ENCODE measurements at places on chromosomes 2 and 18.

DNA sequence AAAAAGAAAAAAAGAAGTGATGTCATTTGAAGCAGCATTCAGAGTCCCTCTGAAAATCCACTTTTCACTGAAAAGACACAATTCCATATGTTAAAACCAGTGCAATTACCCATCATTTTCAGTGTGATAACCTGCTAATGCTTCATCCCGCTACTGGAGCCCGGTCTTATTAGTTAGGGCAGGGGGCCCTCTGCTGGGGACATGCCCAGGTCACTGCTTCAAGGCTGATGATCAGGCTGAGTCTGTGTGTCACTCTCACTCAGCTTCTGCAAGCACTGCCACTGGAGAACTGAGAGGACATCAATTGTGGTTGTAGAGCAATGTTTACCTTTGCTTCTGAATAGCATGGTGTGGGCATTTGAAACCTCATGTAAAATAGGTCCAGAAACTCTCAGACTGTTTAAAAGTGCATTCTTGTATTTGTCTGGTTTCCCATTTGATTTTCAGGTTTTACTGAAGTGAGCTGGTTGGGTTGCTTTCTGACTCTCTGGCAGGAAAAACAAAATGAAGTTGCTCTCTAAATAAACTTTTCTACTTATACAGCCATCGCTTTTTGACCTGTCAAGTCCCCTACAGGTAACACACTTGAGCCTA lies 49.2 kb upstream of the NXPH2 start:
- peak; percentile 24 for DNase-seq

DNA sequence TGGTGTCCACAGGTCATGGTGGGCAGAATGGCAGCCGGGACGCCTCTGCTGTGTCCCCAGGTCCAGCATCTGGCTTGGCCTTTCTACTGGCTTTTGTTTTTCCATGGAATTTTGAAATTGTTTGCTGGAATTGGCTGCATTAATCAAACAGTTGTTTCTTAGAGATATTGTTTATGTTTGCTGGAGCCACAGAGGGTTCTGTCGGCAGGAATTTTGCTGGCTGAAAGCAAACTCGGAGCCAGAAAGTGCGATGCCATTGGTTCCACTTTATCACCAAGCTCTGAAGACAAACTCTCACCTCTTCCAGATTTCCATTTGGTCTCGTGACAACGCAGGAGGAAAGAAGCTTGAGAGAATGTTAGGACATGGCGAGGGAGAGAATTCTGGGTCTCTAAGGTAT lies 199.2 kb upstream of the COPS8 start:
- no peak for DNase-seq

- no peak for DNase-seq
Measured at GRCh38 chr18:50194631-50195532, at the start of gene MYO5B. MYO5B (minus strand) TSS chr18:50195147; CDS start chr18:50194793, 354 bp downstream.

- no peak for DNase-seq
Measured at GRCh38 chr2:151024696-151025251, 236.9 kb downstream of the RBM43 start.

DNA sequence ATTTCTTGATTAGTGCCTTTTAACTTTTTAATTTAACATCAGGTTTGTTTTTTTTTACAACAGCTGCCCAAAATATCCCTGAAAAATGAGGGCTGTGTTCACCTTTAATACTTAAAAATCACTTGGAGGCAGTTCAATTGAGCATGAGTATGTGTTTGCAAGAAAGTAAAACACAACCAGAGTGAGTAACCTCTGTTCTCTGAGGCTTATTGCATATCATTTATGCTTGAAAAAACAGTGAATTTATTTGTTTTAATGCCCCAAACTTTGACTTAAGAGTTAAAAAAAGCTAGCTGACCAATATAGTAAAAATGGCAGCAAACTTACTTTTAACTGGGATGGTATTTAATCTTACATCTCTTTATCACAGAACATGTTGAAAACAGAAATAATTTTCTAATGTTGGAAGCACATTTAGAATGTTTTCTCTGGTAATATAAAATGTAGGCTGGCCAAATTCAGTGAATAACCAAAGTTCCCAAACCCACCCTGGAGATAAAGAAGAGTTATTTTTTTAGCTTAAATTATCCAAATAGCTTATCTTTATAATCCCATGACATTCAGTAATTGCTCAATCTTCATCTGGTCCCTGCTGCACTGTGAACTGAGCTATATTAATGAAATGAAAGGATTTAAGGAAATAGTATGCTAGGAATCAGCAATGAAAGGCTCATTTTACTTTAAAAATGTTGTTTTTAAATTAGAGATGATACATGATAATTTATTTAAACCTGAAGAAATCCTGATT lies 24.8 kb upstream of the EFEMP1 start:
- no peak for DNase-seq

- DNase-seq, result no peak
Measured at GRCh38 chr18:69158944-69159343, 241.7 kb upstream of the DOK6 start.

- peak; percentile 93 for DNase-seq
Measured at GRCh38 chr2:235639428-235639773, 145.6 kb downstream of the AGAP1 start.

DNA sequence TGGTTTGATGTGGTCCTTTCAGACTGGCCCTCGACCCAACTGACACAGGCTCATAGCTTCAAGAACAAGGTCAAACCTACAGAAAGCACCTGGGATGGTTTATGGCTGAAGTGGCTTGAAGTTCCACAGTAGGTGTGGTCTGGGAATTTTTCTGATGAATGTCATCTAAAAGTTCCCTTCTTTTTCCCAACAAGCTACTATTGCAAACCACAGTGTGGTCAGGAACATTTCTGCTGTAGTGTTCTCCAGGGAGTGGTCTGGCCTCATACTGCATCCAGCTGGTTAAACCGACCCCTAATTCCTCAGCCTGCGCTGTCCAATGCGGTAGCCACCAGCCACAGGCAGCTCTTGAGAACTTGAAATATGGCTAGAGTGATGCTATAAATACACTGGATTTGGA lies 92.7 kb downstream of the FAM124B start:
- DNase-seq, result peak; percentile 12

GRCh38 chr2:150358468-150358807 lies 129.0 kb downstream of the RND3 start:
- no peak for DNase-seq

DNA sequence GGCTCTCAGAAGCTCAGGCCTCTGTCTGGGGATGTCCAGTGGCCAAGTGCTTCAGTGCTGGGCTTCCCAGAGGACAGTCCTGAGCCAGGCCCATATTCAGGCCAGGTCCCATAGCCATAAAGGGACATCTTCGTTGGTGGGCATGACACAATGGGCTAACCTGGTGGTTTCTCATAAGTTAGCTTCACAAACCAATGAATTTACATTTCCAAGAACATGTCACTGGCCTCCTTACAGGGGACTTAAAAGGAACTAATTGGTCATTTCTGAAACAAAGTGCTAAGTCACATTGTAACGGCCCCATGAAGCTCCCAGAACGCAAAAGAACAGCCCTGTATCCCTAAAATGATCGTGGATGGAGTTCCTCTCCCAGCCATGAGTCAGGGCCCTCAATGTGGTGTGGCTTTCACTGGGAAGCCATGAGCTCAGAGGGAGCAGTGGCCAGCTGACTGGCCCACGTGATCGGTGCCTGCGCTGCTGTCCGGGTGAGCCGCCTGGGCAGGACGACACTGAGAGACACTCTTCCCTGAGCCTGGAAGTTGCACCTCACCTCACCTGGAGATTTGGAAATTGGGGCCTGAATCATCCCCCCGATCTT lies 163.7 kb upstream of the APCDD1 start:
- DNase-seq, result no peak

DNA sequence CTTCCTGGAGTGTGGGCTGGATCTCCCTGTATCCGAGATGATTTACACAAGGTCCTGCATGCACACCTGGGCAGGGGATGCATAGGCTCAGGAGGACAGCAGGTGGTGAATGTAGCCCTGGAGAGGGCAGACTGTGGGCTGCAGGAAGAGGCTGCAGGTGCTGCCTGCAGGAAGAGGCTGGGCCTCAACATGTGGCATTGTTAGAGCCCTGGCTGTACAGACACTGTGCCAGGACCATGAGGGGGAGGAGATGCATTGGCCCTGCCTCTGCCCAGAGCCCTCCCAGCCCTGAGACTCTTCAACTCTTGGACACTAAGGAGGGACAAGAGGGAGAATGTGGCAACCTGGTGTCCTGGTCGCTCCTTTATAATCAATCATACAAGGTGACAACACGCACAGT lies 392.8 kb downstream of the TNS1 start:
- DNase-seq, result no peak

GRCh38 chr2:117693154-117693553 lies 121.3 kb upstream of the DDX18 start:
- DNase-seq, result no peak

DNA sequence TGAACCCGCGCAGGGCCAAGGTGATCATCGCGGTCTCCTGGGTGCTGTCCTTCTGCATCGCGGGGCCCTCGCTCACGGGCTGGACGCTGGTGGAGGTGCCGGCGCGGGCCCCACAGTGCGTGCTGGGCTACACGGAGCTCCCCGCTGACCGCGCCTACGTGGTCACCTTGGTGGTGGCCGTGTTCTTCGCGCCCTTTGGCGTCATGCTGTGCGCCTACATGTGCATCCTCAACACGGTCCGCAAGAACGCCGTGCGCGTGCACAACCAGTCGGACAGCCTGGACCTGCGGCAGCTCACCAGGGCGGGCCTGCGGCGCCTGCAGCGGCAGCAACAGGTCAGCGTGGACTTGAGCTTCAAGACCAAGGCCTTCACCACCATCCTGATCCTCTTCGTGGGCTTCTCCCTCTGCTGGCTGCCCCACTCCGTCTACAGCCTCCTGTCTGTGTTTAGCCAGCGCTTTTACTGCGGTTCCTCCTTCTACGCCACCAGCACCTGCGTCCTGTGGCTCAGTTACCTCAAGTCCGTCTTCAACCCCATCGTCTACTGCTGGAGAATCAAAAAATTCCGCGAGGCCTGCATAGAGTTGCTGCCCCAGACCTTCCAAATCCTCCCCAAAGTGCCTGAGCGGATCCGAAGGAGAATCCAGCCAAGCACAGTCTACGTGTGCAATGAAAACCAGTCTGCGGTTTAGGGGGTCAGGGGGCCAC lies 897 bp downstream of the GPR45 start:
- DNase-seq, result no peak

DNA sequence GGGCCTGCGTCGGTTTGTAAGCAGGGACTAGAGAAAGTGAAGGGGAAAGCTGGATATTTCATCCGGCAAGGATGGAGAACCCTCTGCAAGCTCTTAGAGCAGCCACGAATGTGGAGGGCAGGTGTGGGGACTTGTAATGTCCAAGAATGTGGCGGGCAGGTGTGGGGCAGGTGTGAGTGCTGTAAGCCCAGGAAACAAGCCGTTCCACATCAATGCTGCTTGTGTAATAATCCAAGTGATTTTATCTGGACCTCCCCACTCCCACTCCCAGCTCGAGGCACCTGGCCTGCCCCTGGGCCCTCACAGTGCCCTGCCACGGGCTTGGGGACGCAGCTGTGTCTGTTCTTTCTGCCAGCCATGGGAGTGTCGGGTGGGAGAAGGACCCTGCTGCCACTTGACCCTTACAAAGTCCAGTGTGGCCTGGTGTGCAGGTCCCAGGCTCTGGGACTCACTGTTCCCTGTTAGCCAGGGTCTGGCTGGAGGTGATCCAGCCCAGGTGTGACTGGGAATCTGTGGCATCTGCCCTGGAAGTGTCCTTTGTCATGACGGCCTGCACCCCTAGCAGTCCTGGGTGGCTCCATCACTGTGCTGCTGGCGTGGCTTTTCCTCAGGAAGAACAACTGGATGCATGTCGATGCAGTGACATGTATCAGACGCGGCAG lies 42.8 kb downstream of the SOX11 start:
- DNase-seq, result no peak

GRCh38 chr2:227653419-227653818 lies 13.2 kb upstream of the SCYGR5 start:
- DNase-seq, result peak; percentile 69

GRCh38 chr2:66545258-66545657 lies 110.3 kb downstream of the MEIS1 start:
- no peak for DNase-seq

GRCh38 chr2:230816735-230817134 lies 48.0 kb upstream of the ITM2C start:
- no peak for DNase-seq

- peak; percentile 65 for DNase-seq
Measured at GRCh38 chr18:27599202-27599829, 414.2 kb upstream of the CHST9 start.

DNA sequence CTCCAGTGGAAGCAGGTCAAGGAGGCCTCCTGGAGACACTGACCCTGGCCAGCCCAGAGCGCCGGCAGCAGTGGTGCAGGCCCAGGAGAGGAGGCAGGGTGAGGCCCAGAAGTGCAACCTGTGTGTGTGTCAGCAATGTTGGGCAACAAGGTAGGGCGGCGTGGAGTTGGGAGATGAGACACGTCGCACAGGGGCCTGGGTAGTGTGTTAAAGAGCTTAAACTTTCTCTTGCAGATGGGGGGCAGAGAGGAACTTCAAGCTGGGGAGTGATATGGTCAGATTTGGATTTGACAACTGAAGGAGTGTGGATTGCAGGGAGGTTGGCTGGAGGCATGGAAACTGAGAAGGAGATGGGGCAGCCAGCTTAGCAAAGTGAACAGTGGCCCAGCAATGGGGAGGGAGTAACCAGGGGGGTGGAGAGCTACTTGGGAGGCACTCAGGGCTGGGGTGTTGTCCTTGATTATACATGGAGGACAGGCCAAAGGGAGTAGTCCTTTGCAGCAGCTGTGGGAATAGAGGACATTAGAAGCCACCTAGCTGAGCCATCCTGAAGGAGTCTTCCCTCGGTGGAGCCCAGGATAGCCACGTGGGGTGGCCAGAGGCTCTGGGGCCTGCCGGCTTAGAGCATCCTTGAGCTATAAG lies 278.6 kb upstream of the HS6ST1 start:
- DNase-seq, result no peak

DNA sequence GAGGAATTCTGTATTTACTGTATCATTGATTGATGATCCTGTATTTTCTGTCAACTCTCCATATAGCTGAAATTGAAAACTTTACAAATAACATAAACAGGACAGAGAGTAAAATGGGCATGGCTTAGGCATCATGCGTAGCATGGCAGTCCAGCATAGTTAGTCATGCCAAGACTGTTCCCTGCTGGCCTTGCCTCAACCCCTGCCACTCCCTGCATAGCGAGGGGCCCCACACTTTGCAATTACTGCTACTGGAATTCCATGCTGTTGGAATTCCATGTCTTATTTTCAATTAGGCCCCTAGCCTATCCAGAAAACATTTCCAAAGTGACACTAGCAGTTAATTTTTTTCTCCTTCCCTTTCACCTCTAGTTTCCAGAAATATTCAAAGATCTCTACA lies 15.1 kb upstream of the SOX11 start:
- no peak for DNase-seq

- peak; percentile 95 for DNase-seq
Measured at GRCh38 chr2:9234680-9235146, 28.1 kb downstream of the ASAP2 start.

DNA sequence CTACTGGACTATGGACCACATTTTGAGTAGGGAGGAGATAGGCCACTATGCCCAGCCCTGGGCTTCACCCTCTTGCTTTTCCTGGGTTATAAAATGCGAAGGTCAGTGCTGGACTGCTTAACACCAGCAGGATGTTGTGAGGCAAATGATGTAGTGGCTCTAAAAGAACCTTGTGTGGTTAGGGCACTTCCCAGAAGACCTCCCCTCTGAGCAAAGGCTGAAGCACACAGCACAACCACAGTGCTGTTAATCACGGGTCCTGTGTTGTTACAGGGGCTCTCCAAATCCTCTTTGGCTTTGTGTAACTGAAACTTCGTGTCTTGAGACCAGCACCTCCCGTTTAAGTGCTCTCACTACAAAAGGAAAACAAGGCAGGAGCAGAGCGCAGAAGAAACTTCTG lies 166.9 kb downstream of the KLHL29 start:
- DNase-seq, result no peak
